A549 (cell line): ENCODE measurements at places on chromosomes 12 and 14.

GRCh38 chr12:106285982-106286381 lies 16.6 kb upstream of the TCP11L2 start:
- DNase-seq, result no peak

DNA sequence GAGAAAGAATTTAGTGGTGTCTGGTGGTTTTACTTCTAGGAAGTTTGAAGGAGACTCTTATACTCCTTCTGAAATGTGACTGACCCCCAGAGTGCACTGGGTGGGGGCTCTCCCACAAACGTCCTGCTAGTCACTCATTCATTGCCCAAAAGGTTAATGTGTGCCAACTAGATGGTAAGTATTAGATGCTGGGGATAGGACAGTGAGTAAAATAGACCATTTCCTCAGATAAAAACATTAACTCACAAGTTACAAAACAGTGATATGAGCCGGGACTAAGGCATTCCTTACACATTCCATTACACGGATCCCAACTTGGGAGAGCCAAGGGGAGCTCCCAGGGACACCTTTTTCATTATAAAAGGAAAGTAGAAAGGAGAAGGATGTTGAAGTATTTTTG lies 185.1 kb downstream of the ATXN7L3B start:
- no peak for DNase-seq

GRCh38 chr14:95320078-95320895 lies 579 bp upstream of the CLMN start:
- DNase-seq, result no peak

DNA sequence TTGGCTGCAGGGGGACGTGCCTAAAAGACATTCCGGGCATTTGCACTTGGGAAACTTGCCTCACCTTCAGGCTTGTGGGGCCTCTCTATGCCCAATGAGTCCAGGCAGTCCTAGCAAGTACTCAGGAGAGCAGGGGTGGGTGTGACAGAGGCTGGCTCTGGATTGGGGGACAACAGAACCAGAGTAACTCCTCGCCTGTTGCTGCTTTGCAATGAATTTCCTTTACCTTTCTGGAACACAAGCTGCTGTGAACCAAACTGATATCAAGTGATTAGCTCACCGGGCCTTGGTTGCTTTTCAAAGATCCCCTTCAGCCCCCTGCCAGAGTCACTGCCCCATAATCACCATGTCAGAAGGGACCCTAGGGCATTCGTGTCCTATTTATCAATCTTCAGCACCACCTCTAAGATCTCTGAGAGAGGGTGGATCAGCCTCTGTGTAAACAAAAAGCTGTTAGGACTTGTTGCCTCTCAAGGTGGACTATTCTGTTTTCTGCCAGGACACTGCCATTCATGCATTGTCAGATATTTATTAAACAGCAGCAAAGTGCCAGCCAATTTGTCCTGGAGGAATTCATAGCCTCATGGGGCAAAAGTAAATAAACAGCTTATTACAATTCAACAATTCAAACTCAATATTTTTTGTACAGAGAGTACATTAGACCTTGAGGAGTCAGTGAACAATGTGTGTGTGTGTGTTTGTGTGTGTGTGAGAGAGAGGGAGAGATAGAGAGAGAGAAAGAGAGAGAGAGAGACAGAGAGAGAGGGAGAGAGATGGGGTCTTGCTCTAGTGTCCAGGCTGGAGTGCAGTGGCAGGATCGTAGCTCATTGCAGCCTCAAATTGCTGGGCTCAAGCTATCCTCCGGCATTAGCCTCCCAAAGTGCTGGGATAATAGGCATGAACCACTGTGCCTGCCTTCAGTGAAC lies 11.3 kb downstream of the NFATC4 start:
- no peak for DNase-seq

GRCh38 chr14:99382781-99383471 lies 97.7 kb downstream of the SETD3 start:
- DNase-seq, result peak; percentile 65

DNA sequence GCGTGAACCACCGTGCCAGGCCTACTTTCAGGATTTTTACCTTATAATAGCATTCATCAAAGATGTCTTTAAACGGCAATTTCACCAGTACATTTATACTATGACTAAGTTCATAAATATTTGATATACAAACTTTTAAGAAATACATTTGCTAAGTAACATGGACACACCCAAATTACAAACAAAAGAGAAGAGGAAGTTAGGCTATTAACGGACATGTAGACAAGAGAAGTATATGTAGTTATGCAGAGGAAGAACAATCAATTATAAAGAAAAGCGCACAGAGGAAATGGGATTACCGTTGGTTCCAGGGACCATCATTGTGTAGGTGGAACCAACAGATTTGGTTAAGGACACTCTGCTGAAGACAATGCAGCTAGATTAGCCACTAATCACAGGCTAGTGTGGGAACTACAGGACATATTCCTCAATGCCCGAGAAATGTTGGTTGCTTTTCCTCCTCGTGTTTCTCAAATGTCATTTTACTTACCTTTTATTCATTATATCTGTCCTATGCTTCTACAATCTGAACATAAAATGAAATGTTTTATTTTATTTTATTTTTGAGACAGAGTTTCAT lies 24.0 kb upstream of the PKP2 start:
- DNase-seq, result no peak
